ENCODE measurements at places on chromosomes 7 and 10. TPM values are rescaled to one million over a fixed set of nuclear protein-coding genes. Genes with fewer than 3 reads are reported as not detected.
A peak's percentile ranks its signal among the peaks of the same experiment; 100 is the strongest.

DNA sequence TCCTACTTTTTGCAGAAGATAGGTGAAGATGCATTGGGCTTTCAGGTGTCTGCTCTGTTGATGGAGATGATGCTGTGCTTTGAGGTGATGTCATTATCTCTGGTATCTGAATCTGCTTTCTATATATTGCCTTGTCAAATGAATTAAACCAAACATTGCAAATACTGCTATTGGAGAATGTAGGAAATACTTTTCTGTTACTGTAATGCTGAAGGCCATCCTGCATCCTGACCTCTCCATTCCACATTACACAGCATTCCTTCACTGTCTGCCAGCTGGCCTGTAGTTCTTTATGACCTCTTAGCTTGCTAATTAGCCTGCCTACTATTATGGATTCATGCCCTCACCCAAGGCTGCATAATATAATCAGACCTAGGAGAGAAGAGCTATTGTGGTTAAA, 73.2 kb downstream of the VCL start:
- no peak for DNase-seq

- DNase-seq = peak; percentile 59
These were observed 1.1 kb upstream of the HOXA1 start for GRCh38 chr7:27096768-27097514.

GRCh38 chr10:6581778-6582228, 1.7 kb upstream of the PRKCQ start:
- no peak for DNase-seq

DNA sequence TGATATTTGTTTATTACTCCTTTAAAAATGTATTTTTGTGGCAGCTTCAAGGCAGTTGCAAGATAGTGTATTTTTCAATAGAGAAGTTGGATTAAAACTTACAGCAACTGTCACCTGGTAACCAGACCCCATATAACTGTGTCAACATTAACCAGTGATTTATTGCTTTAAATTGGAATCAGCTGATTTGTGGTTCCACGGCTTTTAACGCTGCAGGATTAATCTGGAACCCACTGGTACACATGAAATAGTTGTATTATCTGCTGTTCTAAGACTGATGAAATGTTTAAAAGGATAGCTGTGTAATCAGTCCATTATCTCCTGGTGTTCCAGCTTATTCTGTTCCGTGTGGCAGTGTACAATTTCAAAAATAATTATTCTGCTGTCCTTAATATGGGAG, 180.2 kb downstream of the CELF2 start:
- DNase-seq = no peak

- no peak for DNase-seq
These were observed 30.1 kb downstream of the APBB1IP start for GRCh38 chr10:26468291-26468690.

DNA sequence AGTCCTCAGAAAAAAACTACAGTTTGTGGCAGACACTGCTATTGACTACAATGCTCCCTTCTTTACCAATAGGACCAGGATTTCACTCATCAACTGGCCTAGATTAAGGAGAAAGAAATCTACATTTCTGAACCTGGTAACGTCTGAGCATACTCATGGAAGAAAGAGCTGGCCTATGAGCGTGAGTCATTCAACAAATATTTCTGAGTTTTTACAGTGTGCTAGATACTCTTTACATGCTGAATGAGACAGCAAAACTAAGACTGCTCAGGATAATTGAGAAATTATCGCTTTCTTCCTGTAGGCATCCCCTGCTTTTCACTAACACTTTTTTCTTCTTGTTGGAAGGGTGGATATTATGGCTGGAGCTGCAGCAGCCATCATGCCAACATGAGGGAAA, 609.7 kb downstream of the TNS3 start:
- no peak for DNase-seq

ENKUR gene
- 0.39 TPM for total RNA-seq

DNA sequence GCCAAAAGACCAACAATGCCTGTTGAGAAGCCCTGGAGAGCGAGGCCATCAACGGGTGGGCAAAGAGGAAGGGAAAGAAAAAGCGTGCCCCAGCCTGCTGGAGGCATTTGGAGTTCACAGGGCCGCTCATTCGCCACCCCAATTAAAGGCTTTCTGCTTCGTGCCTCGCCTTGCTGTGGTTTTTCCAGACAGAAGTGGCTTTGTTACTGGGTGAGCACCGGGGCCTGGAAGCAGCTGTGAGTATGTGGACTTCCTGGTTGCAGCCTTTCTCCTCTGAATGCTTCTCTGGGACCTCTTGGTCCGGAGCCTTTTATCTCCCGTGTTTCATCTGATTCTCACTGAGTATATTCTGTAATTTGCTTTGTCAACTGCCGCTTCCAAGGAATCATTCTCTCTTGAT, 118.1 kb upstream of the EGR2 start:
- no peak for DNase-seq

PLXNA4 gene
- 1.3 TPM for total RNA-seq

GRCh38 chr7:5420881-5421713, 2.5 kb downstream of the TNRC18 start:
- DNase-seq = peak; percentile 39

DNA sequence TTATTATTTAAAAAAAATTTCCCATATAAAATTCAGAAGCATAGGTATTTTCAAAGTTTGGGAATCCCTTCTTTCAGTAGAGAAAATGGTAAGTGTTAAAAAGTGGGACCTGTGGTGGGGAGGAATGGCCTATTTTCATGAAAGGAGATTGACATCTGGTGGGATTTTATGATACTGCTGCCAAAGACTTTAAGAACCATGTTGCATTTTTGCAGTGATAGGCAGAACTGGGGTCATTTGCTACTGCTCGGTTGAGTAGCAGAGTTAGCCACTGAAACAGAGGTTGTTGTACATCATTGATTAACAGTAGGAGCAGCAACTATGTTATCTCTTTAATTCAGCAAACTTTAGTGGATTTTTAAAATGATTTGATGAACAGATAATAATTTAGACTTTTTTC, 4.4 kb downstream of the BICC1 start:
- no peak for DNase-seq
